ENCODE measurements at places on chromosomes 2 and 18.

DNA sequence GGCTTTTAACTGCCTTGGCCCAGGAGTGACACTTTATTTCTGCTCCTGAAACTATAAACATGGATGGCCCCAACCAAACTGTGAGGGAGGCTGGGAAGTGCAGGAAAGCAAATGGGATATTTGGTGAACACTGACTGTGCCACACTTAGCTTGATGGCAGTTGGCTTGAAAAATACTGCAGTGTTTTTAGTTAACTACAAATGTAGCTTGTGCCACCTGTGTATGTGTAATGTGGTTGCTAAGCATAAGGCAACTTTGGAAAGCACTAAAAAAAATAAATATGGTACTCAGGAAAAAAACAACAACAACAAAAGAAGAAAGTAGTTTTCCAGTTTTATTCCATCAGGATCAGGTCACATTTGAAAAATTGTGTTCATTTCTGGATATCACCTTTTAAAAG lies 73.8 kb downstream of the CD28 start:
- no peak for DNase-seq

DNA sequence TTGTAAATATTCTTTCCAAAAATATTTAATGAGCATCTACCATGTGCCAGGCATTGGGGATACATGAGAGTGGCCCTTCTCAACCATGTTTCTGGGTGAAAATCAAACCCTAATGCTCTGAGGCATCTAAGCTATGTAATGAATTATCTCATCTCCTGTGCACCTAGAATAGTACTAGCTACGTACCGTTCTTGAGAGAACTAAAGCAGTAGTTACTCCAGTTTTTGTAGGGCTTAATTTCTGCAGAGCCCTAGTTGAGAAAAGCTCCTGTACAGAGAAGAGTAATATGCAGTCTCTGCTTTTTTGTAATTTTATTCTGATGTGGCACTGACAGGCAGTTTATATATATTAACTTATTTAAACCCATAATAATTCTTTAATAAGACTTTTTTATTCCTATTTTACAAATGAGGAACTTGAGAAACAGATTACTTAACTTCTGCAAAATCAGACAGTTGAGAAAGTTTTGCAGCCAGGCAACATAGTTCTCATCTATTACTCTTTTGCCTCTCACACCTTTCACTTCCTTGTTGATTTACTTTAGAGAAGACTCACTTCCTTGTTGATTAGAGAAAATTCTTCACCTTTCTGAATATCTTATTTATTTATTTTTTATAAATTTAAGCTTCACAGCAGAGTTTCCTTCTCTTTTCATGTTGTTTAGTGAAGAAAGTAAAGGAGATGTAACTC lies 3.1 kb downstream of the SPOPL start:
- DNase-seq, result no peak

DNA sequence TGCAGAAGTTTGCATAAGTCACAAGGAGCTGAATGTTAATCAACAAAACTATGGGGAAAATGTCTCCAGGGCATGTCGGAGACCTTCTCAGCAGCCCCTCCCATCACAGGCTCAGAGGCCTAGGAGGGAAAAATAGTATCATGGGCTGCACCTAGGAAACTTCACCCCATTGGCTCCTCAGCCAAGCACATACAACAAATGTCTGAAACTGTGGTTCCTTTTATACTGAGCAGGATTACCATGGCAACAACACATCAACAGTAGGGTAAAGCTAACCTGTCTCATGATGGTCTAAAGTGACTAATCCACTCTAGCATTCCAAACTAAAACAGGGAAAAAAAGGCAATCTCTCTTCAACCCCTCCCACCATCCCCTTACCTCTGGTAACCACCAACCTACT lies 3.2 kb upstream of the NEMP2 start:
- DNase-seq, result no peak

- no peak for DNase-seq
Measured at GRCh38 chr18:361100-361732, 93.4 kb upstream of the THOC1 start.

DNA sequence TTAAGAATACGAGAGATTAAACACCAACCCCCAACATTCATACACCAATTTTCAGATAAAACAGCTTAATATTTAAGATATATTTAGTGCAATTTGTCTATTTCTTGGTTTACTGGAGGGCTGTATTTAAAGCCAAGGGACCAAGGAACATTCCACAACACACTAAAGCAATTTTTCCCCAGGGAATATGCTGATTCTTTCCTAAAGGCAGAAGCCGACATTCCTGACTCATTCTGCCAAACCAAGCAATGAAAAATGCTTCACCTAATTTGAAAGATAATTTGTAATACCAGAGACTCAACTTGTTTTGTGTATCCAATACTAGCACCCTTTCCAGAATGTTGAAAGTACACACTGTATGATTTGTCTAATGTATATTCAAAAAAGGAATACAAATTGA lies 1267.6 kb upstream of the PIK3C3 start:
- DNase-seq, result no peak

GRCh38 chr18:43108882-43109281 lies 6.6 kb downstream of the RIT2 start:
- DNase-seq, result no peak

DNA sequence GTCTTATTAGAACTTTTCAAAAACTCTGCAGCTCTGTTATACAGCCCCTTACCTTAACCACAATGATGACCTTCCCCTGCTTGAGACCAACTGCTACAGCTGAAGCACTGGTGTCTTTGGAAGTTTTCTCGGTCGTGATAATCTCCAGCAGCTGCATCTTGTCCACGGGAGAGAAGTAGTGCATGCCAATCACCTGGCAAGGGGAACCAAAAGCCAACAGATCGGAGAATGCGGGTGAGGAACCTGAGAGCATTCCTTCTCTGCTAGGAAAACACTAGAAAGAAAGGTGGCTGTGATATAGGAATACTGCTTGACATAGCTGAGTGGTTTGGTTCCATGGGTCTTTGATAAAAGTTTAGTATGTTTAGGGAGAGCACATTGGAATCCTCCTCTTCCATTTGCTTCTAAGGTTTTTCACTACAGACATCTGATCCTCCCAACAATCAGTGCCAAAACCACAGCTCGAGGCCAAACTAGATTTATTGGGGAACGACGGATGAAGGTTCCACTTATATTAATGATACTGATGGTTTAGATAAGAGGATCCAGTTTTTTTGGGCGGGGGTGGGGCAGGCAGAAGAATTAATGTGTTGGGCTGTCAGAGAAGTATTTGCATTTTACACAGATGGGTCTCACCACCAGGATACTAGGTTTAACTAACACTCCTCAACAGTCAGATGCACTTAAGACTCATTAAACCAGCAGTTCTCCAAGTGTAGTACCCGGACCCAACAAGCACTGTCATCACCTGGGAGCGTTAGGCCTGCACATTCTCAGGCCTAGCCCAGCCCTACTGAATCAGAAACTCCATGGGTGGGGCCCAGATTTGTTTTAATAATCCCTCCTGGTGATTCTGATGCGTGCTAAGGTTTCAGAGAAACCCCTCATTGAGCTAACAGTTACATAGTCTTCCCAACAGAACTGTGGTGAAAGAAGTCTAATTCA lies 22.4 kb downstream of the GAREM2 start:
- no peak for DNase-seq

DNA sequence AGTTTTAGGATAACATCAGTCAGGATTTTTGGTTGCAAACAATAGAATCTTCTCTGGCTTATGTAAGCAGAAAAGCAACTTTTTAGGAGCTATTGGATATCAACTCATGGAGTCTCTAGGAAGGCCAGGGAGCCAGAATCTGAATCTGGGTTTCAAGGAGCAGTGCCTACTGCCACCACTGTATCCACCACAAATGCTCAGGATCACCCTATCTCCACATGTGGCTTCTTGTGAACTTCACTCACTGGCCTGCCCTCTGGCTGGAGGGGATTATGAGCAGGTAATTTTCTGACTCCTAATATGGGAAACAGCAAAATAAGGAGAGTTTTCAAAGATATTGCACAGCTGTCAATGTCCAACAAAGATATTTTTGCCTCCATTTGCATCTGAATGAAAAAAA lies 142.9 kb downstream of the PKP4 start:
- DNase-seq, result no peak

DNA sequence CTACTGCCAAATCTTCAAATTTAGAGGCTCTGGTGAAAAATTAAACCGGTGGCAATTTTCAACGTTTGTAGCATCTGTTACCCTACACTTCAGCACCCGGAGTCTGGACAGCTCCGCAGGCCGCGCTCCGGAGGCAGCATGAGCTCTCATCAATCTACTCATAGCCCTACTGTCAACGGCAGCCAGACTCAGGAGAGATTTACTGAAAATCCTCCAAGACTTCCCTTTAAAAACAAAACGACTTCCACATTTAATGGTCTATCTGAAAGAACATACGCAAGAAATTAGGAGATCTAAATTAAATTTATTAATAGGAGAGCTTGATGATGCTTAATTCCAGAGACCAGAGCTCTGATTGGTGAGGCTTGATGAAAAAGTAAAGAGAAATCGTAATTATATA lies 970 bp upstream of the ADCYAP1 start:
- DNase-seq, result peak; percentile 51

GRCh38 chr18:58714259-58714658 lies 43.0 kb downstream of the MALT1 start:
- DNase-seq, result no peak

DNA sequence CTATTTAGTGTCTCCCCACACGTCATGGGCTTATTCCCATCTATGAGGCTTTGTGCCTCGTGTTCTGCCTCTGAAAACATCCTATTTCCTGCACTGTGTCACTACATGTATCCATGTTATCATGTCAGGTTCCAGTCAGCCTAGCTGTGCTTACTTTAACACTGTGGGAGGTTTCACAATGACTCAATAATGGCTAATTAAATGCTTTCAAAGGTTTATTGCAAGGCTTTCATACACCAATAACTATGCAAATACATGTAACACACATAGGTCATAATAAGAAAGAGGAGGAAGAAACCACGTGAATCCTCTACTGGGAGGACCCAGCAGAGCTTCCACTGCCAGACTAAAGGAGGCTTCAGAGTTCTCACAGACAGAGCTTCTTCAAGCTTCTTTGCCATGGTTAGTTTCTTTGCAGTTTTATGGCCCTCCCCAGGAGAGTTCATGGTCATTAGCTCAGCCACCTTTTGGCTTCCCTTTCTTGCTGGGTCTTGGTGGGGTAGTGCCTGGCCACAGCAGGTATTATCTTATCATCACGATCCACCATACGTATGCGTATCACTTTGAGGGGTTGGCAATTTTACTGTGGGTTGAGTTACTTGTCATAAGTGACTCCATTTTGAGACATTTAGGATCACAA lies 5.1 kb upstream of the COLEC12 start:
- no peak for DNase-seq

- no peak for DNase-seq
Measured at GRCh38 chr2:191170773-191171172, 20.0 kb upstream of the STAT4 start.

DNA sequence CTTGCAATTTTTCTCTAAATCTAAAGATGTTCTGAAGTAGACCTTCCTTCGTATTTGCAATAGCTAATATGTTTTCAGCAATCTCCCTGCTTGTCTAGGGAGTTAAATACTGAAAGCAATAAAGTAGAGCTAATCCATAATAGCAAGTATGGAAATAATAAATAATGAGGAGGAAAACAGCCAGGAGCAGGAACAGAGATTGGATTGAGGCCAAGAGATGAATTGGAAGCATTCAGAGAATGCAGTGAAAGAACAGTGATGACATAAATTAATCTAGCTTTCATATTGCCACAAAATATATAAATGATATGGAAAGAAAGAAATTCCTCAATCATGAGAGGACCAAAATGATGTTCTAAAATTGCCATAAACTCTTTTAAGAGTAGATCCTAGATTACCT lies 679.7 kb downstream of the METTL4 start:
- DNase-seq, result no peak
